ENCODE measurements at places on chromosomes 12 and 14. TPM values are rescaled to one million over a fixed set of nuclear protein-coding genes. Genes with fewer than 3 reads are reported as not detected.

The NOXRED1 gene
- 0.17 TPM for total RNA-seq

The RAD9B gene
- 0.90 TPM for total RNA-seq

The KCNJ8 gene
- total RNA-seq: not detected

The MYH6 gene
- total RNA-seq: 0.56 TPM

The SLC5A8 gene
- not detected for total RNA-seq

The GZMB gene
- total RNA-seq: 1,728 TPM

Measured in T-helper 1 cell treated with Interleukin-12 subunit alpha and Interleukin-12 subunit beta and Interleukin-4 antibody, amounts not matched to agents 30 ng/mL and 1 ng/mL, for 36 hours (primary cell).